Head of caudate nucleus (tissue), 42 donors: ENCODE measurements at places on chromosomes 6 and 20.

DNA sequence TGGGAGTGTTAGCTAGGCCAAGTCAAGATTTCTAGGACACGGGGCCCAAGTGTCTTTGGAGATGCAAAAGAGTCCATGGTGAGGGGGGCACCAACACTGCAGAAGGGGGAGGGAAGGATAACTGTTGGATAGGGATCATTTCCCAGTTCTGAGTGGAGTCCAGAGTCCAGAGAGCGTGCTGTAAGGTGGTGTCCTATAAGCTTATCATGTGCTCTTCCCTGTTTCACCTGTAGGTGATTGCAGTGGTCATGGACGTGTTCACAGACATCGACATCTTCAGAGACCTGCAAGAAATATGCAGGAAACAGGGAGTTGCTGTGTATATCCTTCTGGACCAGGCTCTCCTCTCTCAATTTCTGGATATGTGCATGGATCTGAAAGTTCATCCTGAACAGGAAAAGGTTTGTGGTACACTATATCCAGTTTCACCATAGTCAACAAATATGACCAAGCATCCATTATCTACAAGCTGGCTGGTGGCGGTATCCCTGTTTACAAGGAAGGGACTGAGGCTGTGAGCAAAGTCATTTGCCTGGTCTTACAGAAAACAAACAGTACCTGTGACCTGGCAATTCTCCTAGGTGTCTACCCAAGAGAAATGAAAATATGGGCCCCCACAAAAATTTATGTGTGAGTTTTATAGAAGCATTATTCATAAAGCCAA lies 15.6 kb downstream of the FAM83D start:
- no peak for DNase-seq

DNA sequence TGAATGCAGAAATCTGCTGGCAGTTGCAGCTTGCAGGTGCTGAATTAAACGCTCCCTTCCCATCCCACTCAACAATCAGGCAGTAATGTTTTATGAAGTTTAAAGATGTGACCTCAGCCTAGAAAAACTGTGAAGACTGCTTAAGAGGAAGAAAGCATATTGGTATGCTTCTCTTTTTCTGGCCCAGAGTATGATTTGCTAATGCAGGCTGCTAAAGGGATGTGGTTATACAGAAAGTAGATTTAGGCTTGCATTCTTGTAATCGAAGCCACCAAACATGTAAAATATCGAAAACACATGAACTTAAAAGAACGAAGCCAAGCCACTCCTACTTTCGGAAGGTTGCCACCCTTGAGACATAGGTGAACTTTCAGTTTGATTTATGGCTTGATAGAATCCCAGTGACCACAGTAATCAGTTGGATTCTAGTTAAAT lies 40.7 kb downstream of the MAP3K5 start:
- DNase-seq, result no peak

DNA sequence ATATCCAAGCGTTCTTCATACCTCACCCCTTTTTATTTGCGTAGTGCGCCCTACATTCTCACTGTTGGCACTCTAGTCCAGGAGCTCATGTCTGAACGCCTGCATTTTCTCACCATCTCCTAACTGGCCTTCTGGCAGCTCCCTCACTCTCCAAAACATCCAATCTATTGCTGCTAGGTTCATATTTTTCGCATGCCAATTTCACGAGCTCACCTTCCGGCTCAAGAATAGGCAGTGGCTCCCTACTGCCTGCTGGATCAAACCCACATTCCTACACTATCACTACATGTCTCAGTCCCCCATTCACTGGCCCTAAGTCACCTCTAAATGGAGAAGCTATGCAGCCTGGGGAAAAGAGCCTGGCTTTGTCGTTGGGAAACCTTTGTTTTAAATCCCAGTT lies 115.0 kb downstream of the IPCEF1 start:
- DNase-seq, result no peak

DNA sequence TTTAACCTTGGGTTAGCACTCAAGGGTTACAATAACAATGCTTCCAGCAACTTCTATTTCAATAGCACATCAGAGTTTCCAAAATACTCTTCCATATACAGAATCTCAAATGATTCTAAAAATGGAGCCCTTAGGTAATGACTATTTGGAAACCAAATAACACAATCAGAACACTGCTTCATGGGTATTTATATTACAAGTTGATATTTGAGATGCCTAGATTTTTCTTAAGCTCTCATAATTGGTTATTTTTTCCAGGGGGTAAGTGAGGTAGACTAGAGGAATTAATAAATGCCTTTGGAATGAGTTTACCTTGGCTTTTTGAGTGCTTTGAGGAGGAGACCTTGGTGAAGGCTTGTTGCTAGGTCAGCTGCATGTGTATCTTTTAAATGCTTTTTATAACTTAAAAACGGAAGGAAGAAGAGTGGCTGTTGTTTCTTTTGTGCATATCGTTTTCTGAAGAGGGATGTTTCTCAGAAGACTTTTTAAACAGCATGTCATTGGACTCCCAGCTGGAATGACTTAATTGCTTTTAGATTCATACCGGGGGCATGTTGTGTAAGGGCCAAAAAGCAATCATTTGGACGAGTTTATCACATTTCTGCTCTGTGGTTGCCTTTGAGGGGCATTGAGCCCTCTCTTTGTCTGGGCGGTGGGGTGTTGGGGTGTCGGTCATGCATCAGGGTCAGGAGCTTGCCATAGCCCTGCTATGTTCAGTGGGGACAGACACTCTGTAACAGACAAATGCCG lies 186.0 kb downstream of the DTNBP1 start:
- no peak for DNase-seq

- DNase-seq, result no peak
Observed at GRCh38 chr6:90446164-90446563, 140.7 kb downstream of the MAP3K7 start.

DNA sequence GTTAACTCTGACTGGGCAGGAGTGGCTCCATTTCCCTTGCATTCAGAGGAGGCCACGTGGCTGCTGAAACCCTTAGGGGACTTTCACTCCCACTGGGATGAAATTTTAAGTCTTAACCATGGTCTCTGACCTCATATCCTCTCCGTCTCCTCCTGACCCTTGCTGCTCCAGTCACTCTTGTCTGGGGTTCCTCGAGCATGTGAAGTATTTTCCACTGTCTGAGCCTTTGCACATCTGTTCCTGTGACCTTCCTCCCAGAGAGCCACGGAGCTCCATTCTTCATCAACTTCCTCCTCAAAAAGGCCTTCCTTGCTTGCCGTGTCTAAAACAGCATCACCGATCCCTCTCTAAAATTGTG lies 153.0 kb upstream of the UST start:
- no peak for DNase-seq

DNA sequence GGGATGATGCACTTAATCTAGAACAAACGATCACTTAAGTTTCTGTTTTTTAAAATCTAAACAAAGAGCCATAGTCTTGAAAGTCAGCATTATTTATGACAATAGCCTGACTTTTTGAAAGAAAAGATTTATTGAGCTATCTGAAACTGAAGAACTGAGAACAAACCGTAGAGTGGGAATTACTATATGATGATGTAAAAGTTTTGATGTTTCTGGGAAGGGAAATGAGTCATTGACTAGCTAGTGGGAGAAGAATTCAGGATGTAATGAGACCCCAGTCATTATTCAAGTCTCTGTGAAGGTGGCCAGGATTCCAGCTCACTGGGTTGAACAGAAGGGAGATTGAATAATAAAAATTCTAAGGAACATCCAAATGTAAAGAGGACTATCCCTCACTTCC lies 83.4 kb upstream of the FABP7 start:
- no peak for DNase-seq
